ENCODE measurements at places on chromosomes 6 and 20.
A peak's percentile ranks its signal among the peaks of the same experiment; 100 is the strongest.

GRCh38 chr6:151412909-151413308 lies 21.6 kb upstream of the ZBTB2 start:
- no peak for DNase-seq

DNA sequence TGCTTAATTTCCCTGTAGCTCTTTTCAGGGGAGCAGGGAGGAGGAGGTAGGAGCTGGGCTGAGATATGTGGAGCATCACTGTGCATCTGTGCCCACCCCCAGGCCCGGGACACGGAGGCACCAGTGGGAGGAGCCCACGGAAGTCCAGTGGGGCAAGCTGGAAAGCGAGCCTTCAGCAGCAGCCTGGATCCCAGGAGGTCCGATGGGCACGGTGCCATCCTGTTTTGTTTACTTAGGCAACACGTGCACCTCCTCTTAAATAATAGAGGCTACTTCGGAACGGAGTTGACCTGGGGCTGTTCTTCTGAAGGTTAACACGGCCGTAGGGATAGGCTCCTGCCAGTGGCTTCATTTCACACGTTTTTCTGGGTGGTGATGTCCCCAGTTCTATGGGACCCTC lies 51.6 kb downstream of the CDH4 start:
- peak; percentile 34 for DNase-seq

- DNase-seq = no peak
Measured at GRCh38 chr6:52019092-52019491, 68.3 kb downstream of the PKHD1 start.

DNA sequence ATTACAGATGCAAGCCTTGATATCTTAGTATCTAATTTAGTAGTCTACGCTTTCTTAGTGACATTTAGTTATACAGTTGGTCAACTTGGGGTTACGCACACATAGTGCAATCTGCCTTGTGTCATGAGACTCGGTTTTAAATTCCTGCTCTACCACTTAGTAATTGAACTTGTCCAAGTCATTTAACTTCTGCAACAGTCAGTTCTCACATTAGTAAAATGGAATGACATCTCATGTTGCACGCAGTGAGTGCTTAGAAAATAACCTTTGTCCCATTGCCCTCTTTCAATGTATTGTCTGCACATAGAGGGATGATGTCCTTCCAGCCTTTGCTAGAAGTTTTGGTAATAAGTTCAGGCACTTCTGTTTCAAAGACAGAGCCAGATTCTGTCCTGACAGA lies 48.6 kb downstream of the TMEM170B start:
- no peak for DNase-seq

DNA sequence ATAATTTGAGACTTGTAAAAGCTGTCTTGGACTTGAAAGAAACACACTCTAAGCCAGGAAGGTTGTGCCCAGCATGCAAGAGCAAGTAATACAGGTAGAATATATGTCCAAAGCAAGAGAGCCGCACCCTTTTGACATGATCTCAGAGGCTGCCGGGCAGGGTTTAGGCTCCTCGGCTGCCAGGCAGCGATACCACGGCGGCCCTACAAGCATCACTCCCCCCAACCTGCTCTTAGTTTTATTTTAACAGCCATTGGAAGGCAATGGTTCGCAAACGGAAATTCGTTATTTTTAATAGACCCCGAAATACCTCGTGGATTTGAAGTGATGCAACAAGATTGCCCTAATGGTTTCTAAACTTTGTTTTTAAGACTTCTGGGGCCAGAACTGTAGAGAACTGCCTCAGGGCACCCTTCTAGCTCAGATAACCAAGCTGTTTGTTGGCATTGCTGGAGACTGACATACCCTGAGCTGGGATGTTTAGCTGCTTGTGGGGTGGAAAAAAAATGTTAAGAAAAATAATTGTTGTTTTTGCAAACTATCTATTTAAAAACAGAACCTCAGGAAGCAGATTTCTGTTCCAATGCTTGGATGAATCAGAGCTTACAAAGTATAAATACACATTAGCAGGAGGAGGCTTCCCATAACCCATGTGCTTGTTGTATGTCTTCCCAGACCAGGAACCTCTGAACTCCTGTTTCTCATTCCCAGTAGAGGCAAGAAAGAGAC lies 39.0 kb downstream of the JAG1 start:
- DNase-seq = no peak

DNA sequence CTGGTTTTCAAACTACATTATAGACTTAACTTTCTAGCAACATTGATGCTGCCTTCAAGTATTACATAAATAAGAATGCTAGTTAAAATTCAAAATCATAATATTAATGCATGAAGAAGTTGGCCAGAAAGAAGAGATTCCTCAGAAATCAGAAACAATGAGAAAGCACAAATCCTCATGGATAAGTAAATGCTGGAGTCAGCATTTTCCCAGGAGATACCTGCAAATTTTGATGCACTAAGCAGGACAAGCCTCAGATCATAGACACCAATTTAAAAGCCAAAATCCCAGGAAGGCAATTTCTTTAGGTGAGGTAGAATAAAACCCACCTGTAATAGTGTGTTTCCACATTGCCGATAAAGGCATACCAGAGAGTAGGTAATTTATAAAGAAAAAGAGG lies 305.2 kb upstream of the TBX18 start:
- no peak for DNase-seq
